ENCODE measurements at places on chromosomes 1 and 21.
A peak's percentile ranks its signal among the peaks of the same experiment; 100 is the strongest.

DNA sequence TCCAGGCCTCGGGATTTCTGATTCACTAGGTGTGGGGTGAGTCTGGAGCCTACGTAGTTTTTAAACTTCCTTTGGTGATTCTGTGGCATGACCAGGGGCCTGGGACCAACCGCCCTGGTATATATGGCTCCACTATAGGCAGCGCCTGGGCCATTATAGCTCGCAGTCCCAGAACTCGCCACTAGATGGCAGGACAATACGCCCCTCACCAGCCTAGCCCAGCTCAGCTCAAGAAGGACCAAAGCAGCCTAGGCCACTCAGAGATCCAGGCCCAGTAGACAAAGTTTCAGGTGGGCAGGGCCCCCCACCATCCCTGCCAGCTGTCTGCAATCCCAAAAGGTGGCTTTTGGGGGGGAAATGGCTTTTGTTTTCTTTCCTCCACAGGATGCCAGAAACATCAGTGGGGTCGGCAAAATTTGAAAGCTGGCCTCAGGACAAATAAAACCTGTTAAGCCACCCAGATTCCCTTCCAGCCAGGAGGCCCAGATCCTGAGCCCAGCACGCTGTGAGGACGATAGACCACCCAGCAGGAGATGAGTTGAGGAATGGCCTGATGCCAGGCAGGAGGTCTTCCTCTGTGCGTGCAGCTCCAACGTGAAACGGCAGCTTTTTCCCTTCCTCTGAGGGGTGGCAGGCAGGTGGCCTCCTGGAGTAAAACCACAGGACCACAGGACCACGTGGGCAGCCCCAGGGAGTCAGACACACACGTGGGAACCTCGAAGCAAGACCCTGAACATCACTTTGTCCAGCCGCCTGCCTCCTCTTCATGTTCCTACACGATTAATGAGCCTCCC is 24.8 kb upstream of the TMEM51 start:
- peak; percentile 47 for DNase-seq

- DNase-seq, result no peak
Observed at GRCh38 chr21:39084979-39085729, 98.1 kb downstream of the PSMG1 start.

GRCh38 chr1:237888143-237888542 is 2.6 kb downstream of the ZP4 start:
- DNase-seq, result no peak

DNA sequence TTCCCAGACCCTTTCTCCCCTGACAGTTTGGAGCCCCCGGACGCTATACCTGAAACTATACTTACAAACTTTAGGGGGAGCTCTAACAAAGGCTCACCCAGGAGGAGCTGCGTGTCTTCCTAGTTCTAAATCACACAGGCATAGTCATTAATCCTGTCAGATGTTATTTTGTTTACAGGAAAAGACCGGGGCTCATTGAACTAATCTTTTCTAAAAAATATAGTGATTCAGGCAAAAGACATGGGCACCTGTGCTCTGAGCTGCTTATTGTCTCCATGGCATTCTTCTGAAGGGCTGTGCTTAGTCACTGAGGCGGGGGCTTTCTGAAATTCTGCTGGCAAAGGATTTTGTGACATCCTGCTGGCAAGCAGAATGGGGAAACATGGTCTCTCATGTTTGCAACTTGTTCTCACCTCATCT is 1577.0 kb downstream of the NCAM2 start:
- DNase-seq, result no peak

- DNase-seq, result no peak
Observed at GRCh38 chr1:157288006-157288405, 149.8 kb upstream of the ETV3 start.

DNA sequence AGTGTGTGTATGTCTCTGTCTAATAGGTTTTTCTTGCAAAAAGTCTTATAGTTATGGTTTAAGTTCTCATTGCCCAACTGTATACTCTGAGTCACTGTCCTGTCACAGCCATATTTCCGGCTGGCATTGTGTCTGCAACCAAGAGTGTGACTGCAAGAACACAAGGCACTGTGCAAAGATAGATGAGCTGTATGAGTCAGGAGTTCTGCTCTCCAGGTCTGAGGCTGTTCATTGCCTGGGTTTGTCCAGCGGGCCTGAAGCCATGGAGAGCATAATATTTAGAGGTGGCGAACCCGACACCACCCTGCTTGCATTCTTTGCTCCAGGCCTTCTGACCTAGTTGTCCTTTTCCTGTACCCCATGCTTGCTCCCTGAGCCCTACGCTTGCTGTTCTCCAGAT is 50.9 kb upstream of the CNIH3 start:
- no peak for DNase-seq

DNA sequence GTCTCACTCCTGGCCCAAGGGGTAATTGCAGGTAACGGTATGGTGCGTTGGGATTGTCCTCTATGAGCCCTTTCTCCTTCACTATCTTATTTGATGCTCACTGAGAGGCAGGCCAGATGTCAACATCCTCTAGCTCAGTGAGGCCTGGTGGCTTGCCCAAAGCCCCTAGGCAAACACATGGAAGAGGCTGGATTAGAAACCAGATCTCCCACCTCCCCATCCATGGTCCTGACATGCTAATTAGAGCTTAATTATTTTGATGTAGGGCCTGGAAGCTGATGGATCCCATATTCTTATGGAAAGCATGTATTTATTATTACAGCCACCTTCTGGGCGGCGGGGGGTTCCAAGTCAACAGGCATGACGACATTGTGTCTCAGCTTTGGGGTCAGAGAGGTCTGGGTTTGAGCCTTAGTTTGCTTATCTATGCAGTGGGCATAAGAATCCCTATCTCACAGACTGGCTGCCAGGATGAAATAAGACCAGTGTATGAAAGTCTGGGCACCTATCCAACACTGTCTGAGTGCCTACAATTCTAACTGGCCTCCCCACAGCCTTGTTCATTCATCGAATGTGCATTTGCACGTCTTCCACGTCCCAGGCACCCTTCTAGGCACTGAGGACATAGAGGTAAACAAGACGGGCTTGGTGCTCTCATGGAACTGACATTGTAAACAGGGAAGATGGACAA is 6.2 kb downstream of the SMPDL3B start:
- no peak for DNase-seq

DNA sequence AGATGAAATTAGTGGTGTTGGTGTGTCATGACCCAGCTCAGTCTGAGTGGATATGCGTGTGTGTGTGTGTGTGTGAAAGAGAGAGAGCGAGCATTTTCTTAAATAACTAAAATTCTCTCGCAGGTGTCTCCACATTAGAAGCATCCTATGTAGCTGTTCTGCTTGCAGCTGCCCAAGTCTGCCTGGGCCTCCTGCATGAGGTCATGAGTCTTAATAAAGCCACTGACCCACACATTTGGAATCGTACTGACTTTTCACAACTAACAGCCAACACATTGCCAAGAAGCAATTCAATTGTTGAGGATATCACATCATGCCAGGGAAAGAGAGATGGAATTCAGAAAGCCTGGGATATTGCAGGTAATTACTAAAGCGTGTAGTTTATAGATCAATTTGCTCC is 238.2 kb upstream of the AJAP1 start:
- DNase-seq, result no peak

GRCh38 chr1:58395355-58395754 is 151.2 kb downstream of the OMA1 start:
- no peak for DNase-seq

DNA sequence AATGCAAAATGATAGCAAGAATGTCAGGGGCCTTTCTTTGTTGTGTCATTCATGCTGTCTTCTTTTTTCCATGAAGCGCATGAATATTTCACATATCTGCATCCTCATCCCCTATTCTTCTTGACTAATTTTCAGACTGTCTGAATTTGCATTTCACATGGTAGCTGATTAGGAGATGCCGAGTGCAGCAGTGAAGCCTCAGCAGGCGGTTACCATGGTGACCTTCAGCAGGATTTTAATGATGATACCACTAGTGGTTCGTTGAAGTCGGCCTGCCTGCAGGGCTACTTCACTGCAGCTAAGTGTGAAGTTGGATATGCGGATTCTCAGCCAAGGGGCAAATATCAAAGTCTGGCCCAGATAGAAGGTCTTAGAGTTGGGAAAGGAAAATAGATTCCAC is 141.8 kb downstream of the NEK7 start:
- no peak for DNase-seq

GRCh38 chr1:198541737-198542136 is 1.3 kb upstream of the ATP6V1G3 start:
- no peak for DNase-seq

DNA sequence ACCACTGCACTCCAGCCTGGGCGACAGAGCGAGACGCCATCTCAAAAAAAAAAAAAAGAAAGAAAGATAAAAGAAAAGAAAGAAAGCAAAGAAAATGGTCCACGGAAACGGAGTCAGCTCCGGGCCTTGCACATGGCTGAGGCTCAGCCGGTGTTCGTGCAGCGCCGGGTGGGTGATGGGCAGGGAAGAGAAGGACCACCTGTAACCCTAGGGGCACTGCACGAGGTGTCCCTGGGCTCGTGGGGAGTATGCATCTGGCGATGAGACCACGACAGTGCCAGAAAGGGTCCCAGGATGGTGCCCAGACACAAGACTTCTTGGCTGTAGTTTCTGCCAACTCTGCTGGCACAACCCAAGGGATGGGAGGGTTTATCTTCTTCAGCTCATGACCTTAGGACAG is 5.8 kb downstream of the CDA start:
- no peak for DNase-seq

DNA sequence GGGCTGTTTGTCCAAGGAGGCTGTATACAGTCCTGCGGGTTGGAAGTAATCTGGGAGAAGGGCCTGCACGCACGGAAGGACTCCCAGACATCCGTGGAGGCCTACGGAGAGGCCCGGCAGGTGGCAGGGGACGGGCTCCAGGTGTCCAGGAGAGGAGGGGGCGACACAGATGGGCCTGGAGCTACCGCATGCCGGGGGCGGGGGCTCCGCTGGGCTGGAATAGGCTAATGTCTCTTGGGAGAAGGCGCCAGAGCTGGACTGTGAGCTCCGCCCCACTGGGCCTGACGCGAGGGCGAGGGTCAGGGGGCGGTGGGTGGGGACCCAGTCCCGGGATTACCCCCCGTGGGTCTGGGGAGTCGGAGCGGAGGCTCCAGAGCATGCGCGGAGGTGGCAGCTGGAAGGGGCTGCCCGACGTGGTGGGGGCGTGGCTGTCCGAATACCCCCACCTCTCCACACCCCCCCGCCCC is 659 bp downstream of the AGO1 start:
- DNase-seq, result peak; percentile 13

DNA sequence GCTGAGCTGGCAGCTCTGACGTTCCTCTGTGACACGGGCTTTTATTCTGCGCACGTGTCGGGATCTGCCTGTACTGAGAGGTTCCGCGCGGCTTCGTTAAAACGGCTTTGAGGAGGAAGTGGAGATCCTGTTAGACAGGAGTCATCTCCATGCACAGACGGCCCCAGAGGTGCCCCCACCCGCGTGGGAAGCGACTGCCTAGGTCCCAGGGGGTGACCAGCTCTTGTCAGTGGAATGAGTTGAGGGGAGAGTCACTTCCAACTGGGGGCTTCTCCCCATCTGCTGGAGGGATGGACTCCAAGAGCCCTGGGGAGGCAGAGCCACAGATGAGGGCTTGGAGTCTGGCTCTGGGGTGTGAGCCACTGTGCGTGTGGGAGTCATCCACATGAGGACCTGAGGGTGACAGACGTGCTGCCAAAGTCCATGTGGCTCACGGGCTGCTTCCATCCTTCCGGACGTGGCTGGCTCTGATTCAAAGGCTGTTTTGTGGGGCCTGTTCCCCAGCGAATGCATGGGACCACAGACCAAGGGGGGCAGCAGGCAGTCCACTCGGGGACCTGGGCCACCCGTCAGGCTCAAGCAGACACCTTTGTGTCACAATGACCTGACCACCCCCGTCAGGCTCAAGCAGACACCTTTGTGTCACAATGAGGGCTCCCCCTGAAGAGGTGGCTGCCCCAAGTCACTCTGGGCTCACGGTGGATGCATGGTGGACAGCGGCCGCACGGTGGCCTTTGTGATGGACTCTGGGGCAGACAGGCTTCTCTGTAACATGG is 26.8 kb downstream of the PTTG1IP start:
- peak; percentile 22 for DNase-seq

DNA sequence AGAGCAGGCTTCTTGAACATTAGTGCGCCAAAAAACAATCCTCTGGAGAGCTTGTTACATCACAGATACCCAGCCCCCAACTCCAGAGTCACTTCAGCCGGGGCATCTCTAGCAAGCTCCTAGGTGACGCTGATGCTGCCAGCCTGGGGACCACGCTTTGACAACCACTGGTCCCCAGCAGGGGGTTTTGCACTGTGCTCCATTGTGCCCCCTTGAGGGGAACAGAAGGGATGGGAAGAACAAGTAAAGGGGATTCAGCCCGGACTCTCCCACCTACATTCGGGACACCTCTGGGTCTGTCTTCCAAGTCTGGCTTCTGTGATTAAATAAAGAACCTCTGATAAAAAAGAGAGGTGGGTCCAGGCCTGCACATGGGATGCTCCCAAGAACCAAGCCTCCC is 60.4 kb downstream of the ATP5PO start:
- no peak for DNase-seq

GRCh38 chr1:155010211-155010918 is 7.8 kb downstream of the ZBTB7B start:
- no peak for DNase-seq

- no peak for DNase-seq
Observed at GRCh38 chr1:160883581-160884513, 1.1 kb downstream of the ITLN1 start.
